ENCODE measurements at places on chromosomes 5 and 9.

DNA sequence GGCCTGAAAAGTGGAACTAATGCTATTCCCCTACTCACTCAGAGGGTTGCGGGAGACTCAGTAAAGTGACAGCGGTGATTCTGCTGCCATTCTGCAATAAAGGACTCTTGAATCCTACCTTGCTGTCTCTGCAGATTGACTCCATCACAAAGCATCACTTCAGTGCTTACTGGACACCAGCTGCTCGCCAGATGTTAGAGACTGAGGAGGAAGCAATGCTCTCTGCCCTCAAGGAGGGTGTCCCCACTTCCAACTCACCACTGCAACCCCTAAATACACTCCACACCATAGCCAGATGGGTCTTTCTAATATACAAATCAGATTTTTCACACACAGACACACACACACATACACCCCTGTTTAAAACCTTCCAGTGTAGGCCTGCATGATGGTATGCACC is 21.4 kb downstream of the TTLL11 start:
- H3K4me1 ChIP-seq = peaks cover 2% of the 10 kb centered on the region
- no peak overlapping the region for H3K4me3 ChIP-seq
- DNase-seq = no peak
- peaks cover 7% of the 10 kb centered on the region for H3K36me3 ChIP-seq
- H3K27ac ChIP-seq = no peak overlapping the region

DNA sequence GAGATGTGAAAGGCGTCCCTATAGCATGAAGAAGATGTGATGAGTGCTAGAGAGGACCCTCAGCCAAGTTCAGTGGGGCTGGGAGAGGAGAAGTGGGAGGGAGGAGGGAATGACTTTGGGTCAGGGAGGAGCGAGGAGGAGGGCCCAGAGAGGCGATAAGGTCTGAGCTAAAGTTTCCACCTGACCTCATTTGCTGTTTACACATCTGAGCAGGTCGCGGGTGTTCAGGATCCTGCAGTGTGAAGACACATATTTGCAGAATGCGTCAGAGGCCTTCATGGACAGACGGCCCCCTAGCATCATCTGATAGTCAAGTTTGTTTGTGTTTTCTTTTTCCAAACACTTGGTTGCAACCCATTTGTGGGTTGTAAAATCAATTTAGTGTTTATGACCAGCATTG is 18.9 kb upstream of the IGFBPL1 start:
- H3K27ac ChIP-seq = no peak overlapping the region
- DNase-seq = no peak
- H3K36me3 ChIP-seq = no peaks in the 10 kb centered on the region
- H3K27me3 ChIP-seq = peaks cover 18% of the 10 kb centered on the region

- H3K27ac ChIP-seq = no peak overlapping the region
- no peaks in the 10 kb centered on the region for H3K27me3 ChIP-seq
Observed at GRCh38 chr5:87022415-87022814, 245.3 kb upstream of the RASA1 start.

- no peaks in the 10 kb centered on the region for H3K36me3 ChIP-seq
- no peak overlapping the region for H3K4me3 ChIP-seq
- H3K27ac ChIP-seq = no peak overlapping the region
- H3K27me3 ChIP-seq = no peaks in the 10 kb centered on the region
- no peaks in the 10 kb centered on the region for H3K4me1 ChIP-seq
Observed at GRCh38 chr5:149217803-149218155, 53.9 kb upstream of the AFAP1L1 start.

- H3K4me1 ChIP-seq = peaks cover 2% of the 10 kb centered on the region
- DNase-seq = no peak
- no peak overlapping the region for H3K4me3 ChIP-seq
- H3K27me3 ChIP-seq = no peaks in the 10 kb centered on the region
- no peaks in the 10 kb centered on the region for H3K36me3 ChIP-seq
Observed at GRCh38 chr5:67896311-67896929, 319.1 kb upstream of the PIK3R1 start.

DNA sequence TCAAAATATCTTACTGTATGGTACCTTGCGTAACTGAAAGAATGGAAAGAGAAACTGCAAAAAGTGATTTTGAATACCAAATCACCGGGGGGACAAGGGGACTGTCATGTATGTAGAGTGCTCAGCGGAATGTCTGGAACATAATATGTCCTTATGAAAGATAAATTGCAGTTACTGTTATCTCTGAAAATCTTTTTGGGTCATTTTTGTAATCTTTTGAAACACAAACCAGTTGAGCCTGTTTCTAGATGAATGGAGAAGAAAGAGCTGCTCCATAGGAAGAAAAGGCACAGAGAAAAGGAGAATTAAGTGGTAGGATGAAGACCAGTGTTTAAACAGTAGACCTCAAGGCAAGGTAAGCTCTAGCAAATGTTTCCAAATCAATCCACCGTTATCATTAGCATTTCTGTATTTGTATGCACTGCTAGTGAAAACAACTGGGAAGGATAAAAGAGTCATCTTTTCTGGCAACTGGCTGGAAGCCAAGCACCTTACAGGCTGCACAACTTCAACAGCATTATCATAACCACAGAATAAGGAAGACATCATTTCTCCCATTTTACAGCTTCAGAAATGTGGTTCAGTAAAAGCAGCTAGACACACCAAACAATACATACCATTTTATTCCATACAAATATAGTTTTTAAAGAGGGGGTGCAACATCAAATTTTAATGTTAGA is 158.5 kb downstream of the TRPM3 start:
- H3K36me3 ChIP-seq = no peaks in the 10 kb centered on the region
- DNase-seq = no peak
- no peak overlapping the region for H3K27ac ChIP-seq
- peaks cover 6% of the 10 kb centered on the region for H3K27me3 ChIP-seq

DNA sequence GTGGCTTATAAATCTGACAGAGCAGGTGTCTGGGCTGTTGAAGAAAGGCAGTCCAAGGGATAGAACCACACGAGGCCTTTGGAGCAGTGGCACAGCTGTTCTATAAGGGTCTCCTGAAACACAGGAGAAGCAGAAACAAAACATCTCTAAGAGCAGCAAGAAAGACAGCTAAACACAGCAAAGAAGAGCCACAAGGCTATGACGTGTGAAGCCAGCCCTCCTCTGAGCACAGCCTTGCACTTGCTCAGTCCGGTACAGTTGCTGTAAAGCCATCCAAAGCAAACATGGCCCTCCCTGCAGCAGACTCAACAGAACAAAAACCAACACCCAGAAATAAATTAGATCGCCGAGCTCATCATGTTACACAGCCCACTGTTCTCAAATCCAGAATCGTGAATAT is 2.6 kb upstream of the GZMK start:
- no peak for DNase-seq
- H3K27ac ChIP-seq = no peak overlapping the region
- H3K4me3 ChIP-seq = no peak overlapping the region
- H3K36me3 ChIP-seq = no peaks in the 10 kb centered on the region

GRCh38 chr5:123156577-123157296 is 67.7 kb downstream of the PRDM6 start:
- H3K4me3 ChIP-seq = no peak overlapping the region
- no peaks in the 10 kb centered on the region for H3K4me1 ChIP-seq
- no peak overlapping the region for H3K27ac ChIP-seq
- peaks cover 6% of the 10 kb centered on the region for H3K27me3 ChIP-seq

GRCh38 chr5:57802131-57802530 is 319.5 kb upstream of the ACTBL2 start:
- peaks cover 4% of the 10 kb centered on the region for H3K27me3 ChIP-seq
- DNase-seq = no peak

DNA sequence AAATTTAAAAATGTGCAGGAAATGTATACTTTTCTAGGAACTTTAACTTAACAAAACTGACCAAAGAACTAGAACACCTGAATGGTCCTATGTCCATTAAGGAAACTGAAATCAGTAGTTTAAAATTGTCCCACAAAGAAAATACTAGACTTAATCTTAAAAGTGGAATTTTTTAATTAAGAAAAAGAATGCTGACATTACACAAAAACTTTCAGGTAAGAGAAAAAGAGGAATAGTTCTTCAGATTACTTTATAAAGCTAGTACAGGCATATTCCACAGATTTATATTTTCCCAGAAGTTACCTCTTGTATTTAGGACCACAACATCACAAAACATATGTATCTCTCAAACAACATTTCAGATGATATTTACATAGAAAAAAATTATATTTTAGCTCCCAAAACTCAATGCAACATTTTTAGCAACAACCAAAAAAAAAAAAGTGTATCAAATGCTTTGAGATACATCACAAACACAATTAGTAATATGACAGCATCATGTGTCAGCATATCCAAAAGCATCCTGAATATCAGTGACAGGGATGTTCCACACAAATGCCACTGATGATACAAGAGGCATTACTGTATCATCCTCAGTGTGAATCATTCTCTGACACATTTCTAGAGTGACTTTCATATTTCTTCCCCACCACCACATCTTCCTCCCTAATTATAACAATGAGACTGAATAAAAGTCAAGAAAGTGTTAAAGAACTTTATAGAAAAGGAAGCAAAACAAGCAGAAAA is 264.0 kb downstream of the EPB41L4A start:
- peaks cover 28% of the 10 kb centered on the region for H3K4me1 ChIP-seq
- DNase-seq = no peak
- H3K4me3 ChIP-seq = no peak overlapping the region
- no peaks in the 10 kb centered on the region for H3K36me3 ChIP-seq

All from activated T-cell treated with anti-CD3 and anti-CD28 coated beads, Interleukin-2, amount 50 U/mL, for 24 hours (primary cell).